CD4-positive, alpha-beta T cell treated with Interferon alpha-2 for 1 hour (primary cell): ENCODE measurements at places on chromosomes 3 and 15.
A peak's percentile ranks its signal among the peaks of the same experiment; 100 is the strongest.

DNA sequence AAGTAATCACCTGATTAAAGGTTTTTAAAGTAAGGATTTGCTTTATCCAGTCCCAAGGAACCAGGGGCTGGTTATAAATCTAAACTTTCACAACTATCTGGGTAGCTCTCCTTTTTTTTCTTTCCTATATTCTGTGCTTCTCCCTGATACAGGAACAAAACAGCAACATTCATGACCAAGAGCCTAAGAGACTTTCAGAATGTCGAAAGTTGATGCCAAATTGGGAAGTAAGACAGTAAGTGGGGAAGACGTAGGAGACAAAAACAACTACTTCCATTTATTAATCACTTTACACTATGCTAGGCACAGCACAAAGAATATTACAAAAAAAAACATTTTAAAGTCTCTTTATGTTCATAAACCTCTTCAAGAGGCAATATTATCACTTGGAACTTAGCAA lies 211.6 kb downstream of the MAGI1 start:
- no peak for DNase-seq

DNA sequence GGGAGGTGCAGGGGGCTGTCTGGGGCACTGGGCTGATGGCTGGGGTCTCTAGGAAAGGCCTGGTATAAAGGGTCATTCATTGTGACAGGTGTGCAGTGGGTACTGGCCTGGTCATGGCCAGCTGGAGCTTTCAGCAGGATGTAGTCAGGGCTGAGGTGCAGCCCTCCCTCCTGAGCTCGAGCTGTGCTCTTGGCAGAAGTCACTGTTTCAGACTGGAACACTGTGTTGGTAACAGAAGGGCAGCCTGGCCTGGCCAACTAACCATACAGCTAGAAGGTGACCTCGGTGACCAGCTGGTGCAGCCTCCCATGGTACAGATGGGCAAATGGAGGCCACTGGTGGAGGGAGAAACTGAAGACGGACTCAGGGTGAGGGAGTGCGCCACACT lies 34.4 kb upstream of the LCTL start:
- no peak for DNase-seq

GRCh38 chr15:90097475-90097874 lies 4.8 kb downstream of the IDH2 start:
- DNase-seq, result peak; percentile 71

DNA sequence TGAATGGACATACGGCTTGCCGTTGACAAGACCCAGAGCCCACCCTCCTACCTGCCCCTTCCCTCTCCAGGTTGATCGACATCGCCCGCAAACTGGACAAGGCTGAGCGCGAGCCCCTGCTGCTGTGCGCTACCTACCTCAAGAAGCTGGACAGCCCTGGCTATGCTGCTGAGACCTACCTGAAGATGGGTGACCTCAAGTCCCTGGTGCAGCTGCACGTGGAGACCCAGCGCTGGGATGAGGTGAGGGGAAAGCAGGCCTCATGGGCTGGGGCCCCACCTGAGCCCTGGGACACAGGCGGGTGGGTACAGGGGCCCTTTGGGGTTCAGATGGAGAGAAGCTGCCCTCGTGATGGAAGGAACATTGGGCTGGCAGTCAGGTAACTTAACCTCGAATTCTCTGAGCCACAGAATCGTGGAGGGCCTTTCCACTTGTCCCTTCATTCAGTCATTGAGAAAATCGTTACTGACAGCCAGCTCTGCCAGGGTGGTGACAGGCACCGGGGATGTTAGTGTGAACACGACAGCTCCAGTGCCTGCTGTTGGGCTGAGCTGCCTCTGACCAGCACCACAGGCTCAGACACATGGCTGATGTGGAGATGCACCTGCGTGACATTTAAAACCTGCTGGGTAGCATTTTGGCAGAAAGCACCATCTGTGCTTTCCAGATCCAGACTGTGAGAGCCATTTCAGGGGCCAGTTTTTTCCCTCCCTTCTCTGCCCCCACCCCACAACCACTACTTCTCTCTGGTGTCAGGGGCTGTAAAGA lies 25.6 kb upstream of the RHO start:
- no peak for DNase-seq

- DNase-seq, result no peak
Measured at GRCh38 chr15:25416693-25417092, 22.1 kb downstream of the UBE3A start.

GRCh38 chr3:43879166-43879565 lies 188.4 kb downstream of the ABHD5 start:
- DNase-seq, result no peak

- no peak for DNase-seq
Measured at GRCh38 chr3:173825730-173826129, 428.2 kb downstream of the NLGN1 start.

DNA sequence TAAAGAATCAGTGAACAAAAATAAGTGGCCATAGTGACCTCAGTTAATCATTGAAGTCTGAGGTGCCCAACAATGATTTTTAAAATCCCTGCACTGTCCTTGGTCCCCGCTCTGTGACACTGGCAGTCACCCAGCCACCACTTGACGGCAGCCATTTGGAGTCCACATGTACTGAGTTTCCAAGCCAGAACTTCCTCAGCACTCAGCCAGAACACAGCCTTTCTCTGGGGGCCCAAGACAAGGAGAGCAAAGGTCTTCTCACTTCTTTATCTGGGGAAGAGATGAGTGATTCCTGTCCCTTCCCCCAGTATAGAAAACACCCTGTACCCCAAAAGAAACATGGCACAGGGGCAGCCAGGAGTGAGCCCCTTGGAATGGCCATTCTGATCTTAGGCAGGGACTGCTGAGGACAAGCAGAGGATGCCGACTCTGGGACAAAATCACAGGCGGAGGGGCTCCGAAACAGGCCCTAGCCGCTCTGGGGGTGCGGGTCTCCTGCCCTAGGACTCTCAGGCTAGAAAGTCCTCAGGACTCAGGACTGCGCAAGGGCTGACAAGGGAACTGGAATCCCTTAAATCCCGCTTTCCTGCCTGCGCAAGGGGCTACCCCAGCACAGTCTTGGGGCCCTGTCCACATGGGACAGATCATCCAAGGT lies 12.8 kb downstream of the PAK6 start:
- no peak for DNase-seq

GRCh38 chr3:171840811-171841619 lies 2.1 kb upstream of the TMEM212 start:
- no peak for DNase-seq

GRCh38 chr3:30747771-30748281 lies 141.4 kb downstream of the TGFBR2 start:
- DNase-seq, result no peak

DNA sequence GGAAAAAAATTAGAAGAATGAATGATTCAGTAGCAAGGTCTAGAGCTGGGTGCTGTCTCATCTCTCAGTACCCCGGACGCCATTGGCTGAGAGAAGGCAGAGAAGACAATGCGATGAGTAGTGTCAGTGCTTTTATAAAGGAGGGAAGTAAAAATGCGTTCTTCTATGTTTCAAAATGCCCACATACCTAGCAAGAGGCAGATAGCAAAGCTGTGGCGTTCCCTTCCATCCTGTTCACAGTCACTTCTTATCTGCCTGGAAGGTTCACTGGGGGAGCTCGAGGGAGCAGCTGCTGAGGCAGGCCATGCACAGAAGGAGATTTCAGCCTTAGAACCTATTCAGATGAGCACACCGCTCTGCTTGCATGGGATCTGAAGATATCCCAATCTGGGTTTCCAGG lies 234.0 kb downstream of the RPLP1 start:
- no peak for DNase-seq
